ENCODE measurements at places on chromosomes 4 and X.

DNA sequence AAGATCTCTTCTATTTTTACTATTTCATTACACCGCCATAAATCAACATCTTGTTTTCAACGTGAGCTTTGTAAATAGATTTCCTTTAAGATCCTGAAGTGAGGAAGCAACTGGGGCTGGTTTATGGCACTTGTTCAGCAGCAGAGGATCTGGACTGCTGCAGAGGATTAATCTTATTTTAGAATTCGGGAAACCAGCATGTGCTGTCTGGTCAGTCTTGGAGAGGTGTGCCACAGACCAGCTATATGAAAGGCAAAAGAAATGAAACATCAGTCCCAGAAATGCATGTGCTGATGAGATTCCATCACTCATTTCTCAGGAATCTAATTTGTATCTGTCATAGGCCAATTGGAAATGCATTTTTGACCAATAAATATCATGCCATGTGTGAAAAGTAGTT, 23.4 kb downstream of the PRDM8 start:
- DNase-seq, result no peak
- peaks cover 6% of the 10 kb centered on the region for H3K4me1 ChIP-seq
- H3K36me3 ChIP-seq, result no peaks in the 10 kb centered on the region
- no peak overlapping the region for H3K27ac ChIP-seq
- no peak overlapping the region for H3K4me3 ChIP-seq

GRCh38 chr4:21976166-21976565, 27.6 kb upstream of the KCNIP4 start:
- no peak overlapping the region for H3K4me3 ChIP-seq
- no peak overlapping the region for H3K27ac ChIP-seq
- H3K36me3 ChIP-seq, result no peaks in the 10 kb centered on the region
- no peaks in the 10 kb centered on the region for H3K27me3 ChIP-seq
- no peak for DNase-seq

GRCh38 chrX:145405012-145405411, 157.7 kb downstream of the SPANXN1 start:
- H3K27ac ChIP-seq, result no peak overlapping the region
- H3K36me3 ChIP-seq, result no peaks in the 10 kb centered on the region
- no peaks in the 10 kb centered on the region for H3K27me3 ChIP-seq
- no peaks in the 10 kb centered on the region for H3K4me1 ChIP-seq
- no peak overlapping the region for H3K4me3 ChIP-seq

- H3K36me3 ChIP-seq, result no peaks in the 10 kb centered on the region
- H3K4me3 ChIP-seq, result no peak overlapping the region
Observed at GRCh38 chrX:10654960-10655359, 34.6 kb upstream of the MID1 start.

DNA sequence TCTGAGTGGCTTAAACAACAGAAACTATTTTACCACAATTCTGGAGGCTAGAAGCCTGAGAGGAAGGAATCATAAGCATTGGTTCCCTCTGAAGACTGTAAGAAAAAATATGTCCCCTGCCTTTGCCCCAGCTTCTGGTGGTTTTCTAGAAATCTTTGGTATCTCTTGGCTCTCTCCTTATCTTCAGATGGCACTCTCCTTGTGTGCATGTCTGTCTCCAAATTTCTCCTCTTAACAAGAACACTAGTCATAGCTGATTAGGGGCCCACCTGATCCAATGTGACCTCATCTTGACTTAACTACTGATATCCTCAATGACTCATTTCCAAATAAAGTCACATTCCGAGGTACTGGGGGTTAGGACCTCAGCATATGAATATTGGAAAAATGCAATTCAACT, 635.0 kb upstream of the NR3C2 start:
- H3K27me3 ChIP-seq, result no peaks in the 10 kb centered on the region
- H3K4me1 ChIP-seq, result no peaks in the 10 kb centered on the region

DNA sequence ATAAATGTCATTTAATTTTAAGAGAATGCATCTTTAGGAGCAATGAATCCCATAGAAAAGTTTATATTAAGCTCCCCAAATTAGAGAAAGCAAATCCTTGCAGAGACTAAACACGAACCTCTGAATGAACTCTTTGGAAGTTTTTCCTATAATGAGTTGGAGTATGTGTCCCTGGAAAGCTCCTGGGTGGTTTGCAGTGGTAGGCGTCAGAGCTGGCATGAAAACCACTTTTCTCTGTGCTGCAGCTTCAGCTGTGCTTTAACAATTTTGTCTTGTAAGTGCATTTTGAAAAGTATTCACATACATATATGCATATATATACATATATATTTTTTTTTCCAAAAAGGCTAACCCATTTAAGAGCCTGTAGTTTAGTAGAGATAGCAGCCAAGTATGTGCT, 148.7 kb upstream of the TBC1D9 start:
- no peak overlapping the region for H3K27ac ChIP-seq
- no peaks in the 10 kb centered on the region for H3K27me3 ChIP-seq
- H3K4me3 ChIP-seq, result no peak overlapping the region
- DNase-seq, result no peak
- H3K4me1 ChIP-seq, result no peaks in the 10 kb centered on the region
- H3K36me3 ChIP-seq, result no peaks in the 10 kb centered on the region

- H3K36me3 ChIP-seq, result no peaks in the 10 kb centered on the region
- DNase-seq, result no peak
- no peak overlapping the region for H3K27ac ChIP-seq
- H3K4me1 ChIP-seq, result no peaks in the 10 kb centered on the region
- no peak overlapping the region for H3K4me3 ChIP-seq
- H3K27me3 ChIP-seq, result no peaks in the 10 kb centered on the region
Observed at GRCh38 chrX:138408101-138408500, 303.4 kb downstream of the FGF13 start.

DNA sequence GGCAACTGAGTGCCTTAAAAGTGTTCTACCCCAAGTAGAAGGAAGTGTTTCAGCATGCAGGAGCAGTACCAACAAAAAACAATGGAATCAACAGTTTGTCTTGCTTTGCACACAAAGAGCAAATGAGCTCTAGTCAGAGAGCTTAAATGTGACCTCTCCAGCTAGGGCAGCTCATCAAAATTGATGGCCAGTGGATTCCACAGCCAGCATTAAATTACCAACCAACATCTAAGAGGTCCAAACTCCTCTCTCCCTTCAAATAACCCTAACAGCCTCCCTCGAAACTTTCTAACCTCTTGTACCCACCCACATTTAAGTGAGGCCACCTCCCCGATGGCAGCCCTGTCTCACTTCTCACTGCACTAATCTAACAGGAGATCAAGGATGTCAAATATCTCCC, 219.9 kb downstream of the CHIC2 start:
- H3K27ac ChIP-seq, result no peak overlapping the region
- DNase-seq, result no peak
- H3K27me3 ChIP-seq, result no peaks in the 10 kb centered on the region
- H3K4me3 ChIP-seq, result no peak overlapping the region
- H3K36me3 ChIP-seq, result no peaks in the 10 kb centered on the region

- H3K27ac ChIP-seq, result no peak overlapping the region
- DNase-seq, result no peak
- H3K4me3 ChIP-seq, result no peak overlapping the region
- H3K36me3 ChIP-seq, result no peaks in the 10 kb centered on the region
Observed at GRCh38 chr4:5927747-5928146, 34.9 kb upstream of the CRMP1 start.
